Thoracic aorta (tissue), 2 donors: ENCODE measurements at places on chromosomes 2 and 18. TPM values are rescaled to one million over a fixed set of nuclear protein-coding genes. Genes with fewer than 3 reads are reported as not detected.

GRCh38 chr2:106183101-106183696 lies 10.9 kb downstream of the UXS1 start:
- DNase-seq = no peak

DNA sequence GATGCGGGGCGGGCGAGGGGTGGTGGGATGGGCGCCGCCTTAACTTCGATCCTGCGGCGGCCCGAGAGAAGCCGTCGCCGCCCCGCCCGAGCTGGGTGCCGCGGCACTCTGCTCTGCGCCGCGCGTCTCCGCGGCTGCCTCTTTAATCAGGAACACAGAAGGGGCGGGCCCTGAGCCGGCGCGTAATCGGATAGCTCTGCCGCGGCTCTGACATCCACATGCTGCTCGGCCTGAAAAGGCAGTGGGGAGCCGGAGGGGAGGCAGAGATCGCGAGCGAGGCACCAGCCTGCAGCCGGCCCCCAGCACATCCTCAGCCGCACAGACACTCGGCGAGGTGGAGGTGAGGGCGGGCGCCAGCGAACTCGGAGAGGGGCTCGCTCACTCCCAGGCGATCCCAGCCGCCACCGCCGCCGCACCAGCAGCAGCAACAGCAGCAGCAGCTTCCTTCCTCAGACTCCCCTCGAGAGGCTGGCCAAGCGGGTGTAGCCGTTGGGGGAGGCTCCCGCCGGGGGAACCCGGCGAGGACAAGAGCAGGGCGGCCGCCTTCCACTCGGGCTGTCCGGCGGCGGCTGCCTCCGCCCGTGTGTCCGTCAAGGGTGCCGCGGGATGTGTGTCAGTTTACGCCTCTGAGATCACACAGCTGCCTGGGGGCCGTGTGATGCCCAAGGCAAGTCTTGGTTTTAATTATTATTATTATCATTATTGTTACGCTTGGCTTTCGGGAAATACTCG lies at the start of gene NRP2:
Gene NRP2, plus strand, starts transcription at position 263 of the 732 bp plus-strand sequence. CDS start 790 bp downstream, outside the sequence.
- no peak for DNase-seq

DNA sequence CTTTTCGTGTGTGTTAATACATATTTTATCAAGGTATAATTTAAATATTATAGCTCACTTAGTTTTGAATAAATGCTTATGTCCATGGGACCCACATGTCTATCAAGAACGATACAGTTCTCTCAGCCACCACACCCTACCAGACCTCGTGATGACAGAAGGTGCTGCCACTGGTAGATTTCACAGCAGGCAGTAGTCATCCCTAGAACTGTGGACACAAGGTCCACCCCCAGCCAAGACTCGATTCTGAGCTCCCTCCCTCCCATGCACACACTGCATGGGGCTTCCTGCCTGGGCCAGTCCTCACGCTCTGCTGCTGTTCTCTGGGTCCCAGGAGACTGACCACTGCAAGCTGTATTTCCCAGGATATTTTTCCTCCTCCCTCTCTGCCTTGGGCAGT lies 26.5 kb upstream of the CREB1 start:
- DNase-seq = no peak

DNA sequence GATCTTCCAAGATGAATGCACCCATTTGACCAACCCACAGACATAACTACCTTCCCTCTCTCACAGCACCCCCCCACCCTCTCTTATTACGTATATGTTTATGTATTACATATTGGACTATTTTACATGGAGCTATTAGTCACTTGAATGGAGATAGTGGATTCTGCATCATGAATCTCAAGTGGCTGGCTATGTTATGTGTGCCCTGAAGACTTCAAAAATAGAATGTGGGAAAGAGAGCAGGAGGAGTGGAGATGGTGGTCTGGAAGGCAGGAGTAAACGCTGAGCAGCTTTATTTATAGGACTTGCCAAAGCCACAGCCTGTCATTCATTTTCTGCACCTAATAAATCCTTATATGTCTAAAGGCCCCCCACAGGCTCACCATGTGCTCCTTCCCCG lies 4.9 kb downstream of the ANTXR1 start:
- no peak for DNase-seq

DNA sequence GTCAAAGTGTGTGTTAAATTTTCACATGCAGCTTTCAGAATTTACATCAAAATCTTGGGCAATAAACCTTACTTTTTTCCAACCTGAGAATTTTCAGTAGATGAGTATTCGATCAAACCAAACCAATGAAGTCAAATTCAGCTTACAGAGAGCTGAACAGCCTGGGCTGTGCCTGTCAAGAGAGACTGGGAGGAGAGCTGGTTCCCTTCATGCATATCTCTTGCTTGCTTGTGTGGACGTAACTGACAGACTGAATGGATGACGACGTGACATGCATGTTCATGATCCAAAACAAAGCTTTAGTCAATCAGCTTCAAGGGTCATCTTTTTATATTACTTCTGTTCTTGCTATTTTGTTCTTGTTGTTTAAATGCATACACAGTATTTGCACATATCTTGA lies 145.2 kb downstream of the GALNT3 start:
- DNase-seq = no peak

- no peak for DNase-seq
These were observed 139.9 kb downstream of the THADA start for GRCh38 chr2:43455731-43456642.

GRCh38 chr2:21981127-21981526 lies 857.4 kb downstream of the TDRD15 start:
- no peak for DNase-seq

DNA sequence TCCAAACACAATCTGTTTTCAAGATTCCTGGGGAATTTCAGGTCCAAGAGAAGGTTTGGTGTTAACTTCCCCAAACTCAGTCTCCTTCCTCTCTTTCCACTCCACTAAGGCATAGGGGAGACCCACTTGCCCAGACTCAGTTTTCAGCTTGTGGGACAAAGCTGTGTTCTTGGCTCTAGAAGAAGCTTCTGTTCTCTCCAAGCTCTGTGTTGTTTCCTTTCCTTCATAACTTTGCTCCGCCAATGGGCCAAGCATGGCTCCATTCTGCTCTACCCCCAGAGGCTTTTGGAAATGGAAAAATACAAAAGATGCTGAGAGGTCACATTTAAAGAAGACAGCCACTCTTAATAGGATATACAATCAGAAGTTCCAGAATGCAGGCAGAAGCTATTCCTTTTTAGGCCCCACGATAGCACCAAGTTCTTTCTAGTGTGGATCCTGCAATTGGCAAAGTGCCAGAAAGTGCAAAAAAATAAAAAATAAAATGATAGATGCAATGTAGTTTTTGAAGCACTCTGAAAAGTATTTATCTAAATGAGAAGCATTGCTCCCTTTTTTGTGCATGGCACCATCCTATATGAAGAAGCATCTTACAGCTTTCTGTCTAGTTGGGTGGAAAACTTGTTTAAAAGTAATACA lies 510.1 kb downstream of the TXNL1 start:
- no peak for DNase-seq

DNA sequence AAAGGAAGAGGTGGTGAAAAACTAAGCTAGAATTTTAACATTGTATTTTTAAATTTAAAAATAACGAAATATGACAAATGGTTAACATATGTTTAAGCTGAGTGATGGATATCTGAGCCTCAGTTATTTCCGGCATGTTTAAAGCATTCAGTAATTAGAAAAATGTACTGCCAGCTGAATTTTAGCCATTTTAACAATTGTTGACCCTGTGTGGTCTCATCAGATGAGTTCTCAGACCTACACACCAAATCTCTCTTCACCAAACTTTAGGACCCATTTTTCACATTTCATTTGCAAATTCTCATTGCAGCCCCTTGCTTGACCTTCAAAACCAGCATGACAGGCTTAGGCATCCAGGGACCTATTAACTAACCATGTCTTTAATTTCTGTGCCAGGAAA lies 91.5 kb upstream of the RGPD4 start:
- DNase-seq = no peak

- DNase-seq = no peak
These were observed 20.4 kb upstream of the KCNS3 start for GRCh38 chr2:17858064-17858463.

DNA sequence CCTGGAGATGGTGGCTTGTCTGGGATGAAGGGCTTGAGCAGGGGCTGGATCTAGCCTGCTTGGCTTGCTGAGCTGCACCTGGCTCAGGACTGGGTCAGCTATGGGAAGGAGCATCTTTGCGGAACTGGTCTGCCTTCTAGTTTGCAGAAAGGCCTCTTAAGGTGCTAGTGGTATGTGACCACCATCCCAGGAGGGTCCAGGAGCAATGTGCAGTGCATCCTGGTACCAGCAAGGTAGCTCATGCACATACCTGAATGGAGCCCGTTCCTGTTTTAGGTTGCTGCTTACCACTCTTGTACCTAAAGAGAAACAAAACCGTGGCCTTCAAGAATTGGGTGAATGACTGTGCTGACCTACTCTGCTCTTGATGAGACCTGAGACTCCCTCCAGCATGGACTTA lies 118.6 kb upstream of the PELI1 start:
- DNase-seq = no peak

DNA sequence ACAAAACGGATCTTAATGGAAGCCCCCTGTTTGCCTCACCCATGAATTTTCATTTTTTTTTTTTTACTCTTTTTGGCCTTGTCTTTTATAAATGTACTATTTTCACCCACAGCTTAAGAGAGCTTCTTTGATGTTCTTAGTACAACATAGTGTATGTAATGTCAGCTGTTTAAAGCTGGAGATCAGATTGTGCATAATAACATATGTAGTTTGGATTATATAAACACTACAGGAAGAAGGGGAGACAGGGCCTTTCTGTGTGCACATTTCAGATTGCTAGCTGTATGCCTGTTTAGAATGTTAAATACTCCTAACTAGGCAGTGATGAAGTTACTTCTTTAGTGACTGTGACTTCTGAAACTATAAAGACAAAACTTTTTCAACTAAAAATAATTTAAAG lies 2.1 kb upstream of the TANC1 start:
- no peak for DNase-seq

- DNase-seq = no peak
These were observed 519 bp downstream of the TEX261 start for GRCh38 chr2:70994009-70994698.

GRCh38 chr2:222892321-222892720 lies 31.5 kb downstream of the ACSL3 start:
- no peak for DNase-seq

GRCh38 chr2:134625311-134625710 lies 93.5 kb downstream of the TMEM163 start:
- no peak for DNase-seq

DNA sequence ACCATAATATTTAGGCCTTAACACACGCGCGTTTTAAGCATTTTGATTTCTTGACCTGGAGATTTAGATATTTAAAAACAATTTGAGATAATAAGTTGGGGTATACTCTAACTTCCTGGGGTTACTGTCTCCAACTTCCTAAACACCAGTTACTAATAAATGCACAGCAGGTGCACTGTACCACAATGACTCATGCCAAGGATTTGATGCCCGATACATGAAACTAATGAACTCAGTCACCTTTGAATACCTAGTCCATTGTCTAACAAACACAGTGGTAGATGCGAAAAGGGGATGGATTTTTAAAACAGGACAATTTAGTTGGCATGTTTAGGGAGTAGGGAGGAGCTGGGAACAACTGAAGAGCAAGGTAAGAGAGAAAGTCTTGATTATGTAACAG lies 21.2 kb downstream of the CABYR start:
- no peak for DNase-seq

GRCh38 chr2:122927710-122928557 lies 1097.2 kb upstream of the CNTNAP5 start:
- no peak for DNase-seq

DNA sequence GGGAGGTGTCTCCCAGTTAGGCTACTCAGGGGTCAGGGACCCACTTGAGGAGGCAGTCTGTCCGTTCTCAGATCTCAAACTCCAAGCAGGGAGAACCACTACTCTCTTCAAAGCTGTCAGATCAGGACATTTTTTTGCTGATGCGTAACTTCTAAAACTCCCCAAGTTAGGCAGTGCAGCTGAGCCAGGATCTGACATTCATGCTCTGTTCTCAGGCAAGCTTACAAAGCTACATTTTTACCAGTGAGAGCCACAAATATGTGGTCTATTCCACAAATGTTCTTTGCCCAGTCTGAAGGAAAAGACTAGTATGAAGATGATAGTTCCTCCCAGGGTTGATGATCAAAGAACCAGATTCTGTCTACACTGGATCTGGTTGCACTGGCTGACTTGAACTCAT lies 184.1 kb downstream of the MTCL1 start:
- DNase-seq = no peak

GRCh38 chr2:156191527-156191926 lies 141.0 kb downstream of the NR4A2 start:
- DNase-seq = no peak

DNA sequence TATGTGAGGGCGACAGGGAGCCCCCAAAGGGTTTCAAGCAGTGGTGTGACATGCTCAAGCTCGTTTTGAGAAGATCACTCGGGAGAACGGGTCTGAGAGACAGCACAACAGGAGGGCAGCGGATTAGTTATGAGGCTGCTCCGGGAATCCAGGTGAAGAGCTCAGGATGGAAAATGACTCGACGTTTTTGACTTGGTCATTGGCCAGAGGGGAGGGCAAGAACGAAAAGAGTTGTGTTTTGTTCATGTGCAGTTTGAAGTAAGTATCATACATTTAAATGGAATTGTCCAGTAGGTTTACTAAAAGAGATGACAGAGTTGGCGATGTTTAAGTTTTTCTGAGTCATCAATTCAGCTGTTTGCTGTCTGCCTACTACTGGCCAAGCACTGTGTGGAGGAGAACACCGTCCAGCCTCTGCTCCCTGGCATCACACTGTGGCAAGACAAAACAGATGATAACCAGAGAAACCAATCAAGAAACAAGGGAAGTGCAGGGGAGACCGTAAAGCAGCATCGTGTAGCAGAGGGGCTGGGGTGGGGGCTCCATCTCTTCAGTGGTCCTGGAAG lies 25.3 kb upstream of the ANXA4 start:
- DNase-seq = no peak

- no peak for DNase-seq
These were observed 87.9 kb downstream of the OSBPL6 start for GRCh38 chr2:178282075-178282815.

- no peak for DNase-seq
These were observed 99.5 kb downstream of the RBMS1 start for GRCh38 chr2:160394153-160394552.

- no peak for DNase-seq
These were observed 20.0 kb downstream of the MAIP1 start for GRCh38 chr2:199975273-199975895.

The LGALSL gene
- total RNA-seq = 15.8 TPM

The TACR1 gene
- 3.9 TPM for total RNA-seq

The CMPK2 gene
- 5.3 TPM for total RNA-seq

The XDH gene
- total RNA-seq = not detected

The EVA1A gene
- 1.1 TPM for total RNA-seq

The RPRM gene
- not detected for total RNA-seq

The RUFY4 gene
- total RNA-seq = 0.68 TPM

The ABCG5 gene
- total RNA-seq = not detected
